ENCODE measurements at places on chromosomes 1 and 21.

- DNase-seq, result no peak
These were observed 119.2 kb upstream of the BARHL2 start for GRCh38 chr1:90836345-90836679.

GRCh38 chr1:77906019-77906545 is 17.7 kb downstream of the NEXN start:
- no peak for DNase-seq

- DNase-seq, result no peak
These were observed 70.5 kb downstream of the SSBP3 start for GRCh38 chr1:54335755-54336108.

GRCh38 chr1:231069333-231069732 is 29.3 kb upstream of the FAM89A start:
- no peak for DNase-seq

DNA sequence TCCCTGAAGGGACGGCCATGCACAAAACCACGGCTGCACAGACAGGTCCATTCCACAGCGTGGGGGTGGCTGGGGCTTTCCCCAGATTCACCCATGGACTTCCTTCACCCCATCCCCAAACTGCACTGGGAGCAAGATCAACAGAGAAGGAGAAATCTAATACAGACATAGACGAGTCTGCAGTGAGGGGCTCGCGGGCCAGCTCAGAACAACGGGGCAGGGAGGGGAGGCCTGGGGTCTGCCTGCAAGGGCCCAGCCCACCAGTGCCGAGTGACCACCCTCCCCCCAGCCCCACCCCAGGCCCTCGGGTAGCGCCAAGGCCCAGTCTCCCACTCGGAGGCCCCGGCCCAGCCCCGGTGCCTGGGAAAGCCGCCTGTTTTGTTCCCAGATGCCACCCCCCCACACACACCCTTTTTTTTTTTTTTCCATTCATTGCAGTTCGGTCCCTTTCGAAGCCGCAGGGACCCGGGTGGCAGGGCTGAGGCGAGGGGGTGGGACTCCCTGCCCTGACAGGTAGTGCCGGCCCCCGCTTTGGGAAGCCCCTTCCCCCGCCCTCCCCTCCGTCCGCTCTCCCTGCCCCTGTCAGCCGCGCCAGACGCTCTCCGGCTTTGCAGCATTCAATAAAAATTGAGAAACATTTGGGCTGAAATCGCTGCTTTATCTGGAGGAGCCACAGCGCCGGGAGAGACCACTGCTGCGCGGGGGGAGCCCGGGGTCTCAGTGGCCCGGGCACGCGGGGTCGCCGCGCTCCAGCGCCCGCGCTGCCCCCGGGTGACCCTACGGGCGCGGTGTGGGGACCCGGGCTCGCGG is 543 bp upstream of the EPHB2 start:
- DNase-seq, result no peak

GRCh38 chr1:170678027-170678600 is 14.2 kb downstream of the PRRX1 start:
- DNase-seq, result no peak

All from NCI-H510A treated with DMSO at 0.1 percent for 48 hours (cell line).